Muscle of back (tissue), 13 donors: ENCODE measurements at places on chromosomes 4 and X.
A peak's percentile ranks its signal among the peaks of the same experiment; 100 is the strongest.

- DNase-seq: no peak
Measured at GRCh38 chrX:14073556-14073955, 43.9 kb upstream of the GEMIN8 start.

DNA sequence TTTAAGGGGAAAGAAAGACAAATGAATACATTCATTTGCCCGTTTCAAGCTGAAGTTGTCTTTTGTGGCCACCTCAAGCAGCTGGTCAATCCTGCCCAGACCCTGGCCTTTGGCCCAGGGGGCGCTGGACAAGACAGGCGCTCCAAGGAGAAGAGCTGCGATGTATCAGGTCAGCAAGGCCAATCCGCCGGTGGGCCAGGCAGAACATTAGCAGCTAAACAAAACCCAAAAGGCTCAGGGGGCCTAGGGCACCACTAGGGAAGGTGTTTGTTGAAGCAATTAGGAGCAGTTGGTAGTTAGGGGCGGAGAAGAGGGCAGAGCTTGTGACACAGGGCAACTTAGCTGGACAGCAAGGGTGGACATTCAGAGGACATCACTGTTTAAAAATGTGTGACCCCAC, 60.8 kb upstream of the TMEM33 start:
- no peak for DNase-seq

DNA sequence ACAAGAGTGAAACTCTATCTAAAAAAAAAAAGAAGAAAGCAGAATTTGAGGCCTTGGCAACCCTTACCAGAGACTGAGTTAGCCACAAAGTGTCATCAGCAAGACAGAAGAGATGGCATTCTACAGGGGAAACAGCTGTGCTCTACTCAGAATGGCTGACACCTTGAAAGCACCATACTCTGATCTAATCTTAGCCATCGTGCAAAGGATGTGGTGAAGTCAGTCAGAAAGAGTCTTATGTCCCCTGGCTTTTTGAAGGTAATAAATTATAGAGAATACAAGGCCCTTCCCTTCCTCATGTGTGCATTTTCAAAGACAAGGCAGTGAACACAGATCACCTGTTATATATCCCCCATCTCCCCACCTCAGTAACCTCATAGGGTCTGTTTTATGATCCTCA, 13.2 kb downstream of the CLNK start:
- DNase-seq: no peak

GRCh38 chrX:130110379-130111219, at the start of gene ELF4:
Gene ELF4 (minus strand): TSS chrX:130110497. CDS start chrX:130081330, 29,167 bp downstream.
- DNase-seq: no peak

DNA sequence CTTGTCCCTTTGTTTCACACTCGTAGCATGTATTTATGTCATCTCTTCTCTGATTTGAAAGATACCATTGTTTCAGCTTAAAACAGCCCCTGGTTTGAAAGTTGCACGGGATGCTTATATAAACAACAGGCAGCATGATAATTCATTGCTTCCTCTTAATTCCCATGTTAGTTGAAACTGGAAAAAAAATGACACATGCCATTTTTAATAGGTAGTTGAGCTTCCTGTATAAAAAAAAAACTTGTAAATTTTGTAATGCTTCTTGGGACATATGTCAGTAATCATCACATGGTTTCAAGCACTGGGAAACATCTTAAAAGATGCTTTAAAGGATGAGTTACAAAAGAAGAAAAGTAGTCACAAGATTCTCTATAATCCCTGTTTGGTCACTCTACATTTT, 243.0 kb downstream of the PALLD start:
- no peak for DNase-seq

DNA sequence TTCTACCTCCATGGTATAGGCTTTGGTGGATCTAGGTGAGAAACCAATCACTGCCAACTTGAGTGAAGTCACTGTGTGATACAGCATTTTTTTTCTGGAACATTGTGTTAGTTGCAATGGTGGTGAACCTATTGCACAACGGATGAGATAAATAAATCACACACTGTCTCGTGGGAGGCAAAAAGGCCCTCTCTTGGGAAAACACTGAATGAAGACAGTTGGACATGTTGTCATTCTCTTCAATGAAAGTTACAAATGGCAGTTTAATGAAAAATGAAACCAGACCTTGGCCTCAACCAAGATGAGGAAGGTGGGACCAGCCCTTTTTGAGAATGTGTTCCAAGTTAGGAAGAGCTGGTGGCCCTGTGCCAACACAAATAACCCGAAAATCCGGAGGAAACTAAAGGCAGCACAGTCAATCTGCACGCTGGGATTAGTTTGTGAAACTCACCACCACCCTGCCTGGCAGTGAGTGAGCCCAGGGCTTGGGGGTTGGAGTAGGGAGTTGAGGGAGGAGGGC, 5.4 kb upstream of the ADGRG2 start:
- peak; percentile 7 for DNase-seq

DNA sequence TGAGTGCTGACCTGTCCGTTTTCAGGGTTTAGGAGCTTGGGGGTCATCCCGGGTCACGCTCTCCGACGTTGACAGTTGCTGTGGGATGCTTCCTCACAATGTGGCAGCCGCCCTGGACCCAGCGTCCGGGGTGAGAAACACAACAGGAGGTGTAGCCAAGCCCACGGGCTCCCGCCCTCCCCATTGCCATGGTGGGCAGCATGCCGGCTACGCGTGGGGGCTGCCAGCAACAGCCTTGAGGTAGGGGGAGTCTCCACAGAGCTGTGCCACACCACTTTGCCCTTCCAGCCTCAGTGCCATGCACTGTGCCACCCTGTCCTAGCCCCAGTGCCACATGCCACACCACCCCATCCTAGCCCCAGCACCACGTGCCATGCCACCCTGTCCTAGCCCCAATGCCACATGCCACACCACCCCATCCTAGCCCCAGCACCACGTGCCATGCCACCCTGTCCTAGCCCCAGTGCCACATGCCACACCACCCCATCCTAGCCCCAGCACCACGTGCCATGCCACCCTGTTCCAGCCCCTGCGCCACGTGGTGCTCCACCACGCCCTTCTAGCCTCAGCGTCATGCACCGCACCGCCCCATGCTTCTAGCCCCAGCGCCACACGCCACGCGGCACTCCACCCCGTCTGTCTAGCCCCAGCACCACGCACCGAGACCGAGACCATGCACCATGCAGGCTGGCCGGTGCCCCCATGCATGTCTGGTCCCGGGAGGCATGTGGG, 8.5 kb upstream of the HGFAC start:
- no peak for DNase-seq

- DNase-seq: no peak
Measured at GRCh38 chr4:91838181-91838861, 465.4 kb upstream of the GRID2 start.

DNA sequence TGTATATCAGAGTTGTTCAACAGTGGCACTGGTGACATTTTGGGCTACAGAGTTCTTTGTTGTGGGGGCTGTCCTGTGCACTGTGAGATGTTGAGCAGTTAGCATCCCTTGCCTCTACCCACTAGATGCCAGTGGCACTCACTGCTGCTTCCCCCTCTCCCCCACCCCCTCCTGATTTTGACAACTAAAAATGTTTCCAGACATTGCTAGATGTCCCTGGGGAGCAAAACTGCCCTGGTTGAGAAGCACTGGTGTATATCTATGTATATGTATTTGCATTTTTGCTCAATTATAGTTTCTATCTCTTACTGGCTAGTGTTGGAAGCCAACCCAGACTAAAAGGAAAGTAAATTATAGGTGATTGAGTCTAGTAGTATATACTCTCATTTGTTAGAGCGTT, 2.4 kb downstream of the TMEM131L start:
- no peak for DNase-seq

DNA sequence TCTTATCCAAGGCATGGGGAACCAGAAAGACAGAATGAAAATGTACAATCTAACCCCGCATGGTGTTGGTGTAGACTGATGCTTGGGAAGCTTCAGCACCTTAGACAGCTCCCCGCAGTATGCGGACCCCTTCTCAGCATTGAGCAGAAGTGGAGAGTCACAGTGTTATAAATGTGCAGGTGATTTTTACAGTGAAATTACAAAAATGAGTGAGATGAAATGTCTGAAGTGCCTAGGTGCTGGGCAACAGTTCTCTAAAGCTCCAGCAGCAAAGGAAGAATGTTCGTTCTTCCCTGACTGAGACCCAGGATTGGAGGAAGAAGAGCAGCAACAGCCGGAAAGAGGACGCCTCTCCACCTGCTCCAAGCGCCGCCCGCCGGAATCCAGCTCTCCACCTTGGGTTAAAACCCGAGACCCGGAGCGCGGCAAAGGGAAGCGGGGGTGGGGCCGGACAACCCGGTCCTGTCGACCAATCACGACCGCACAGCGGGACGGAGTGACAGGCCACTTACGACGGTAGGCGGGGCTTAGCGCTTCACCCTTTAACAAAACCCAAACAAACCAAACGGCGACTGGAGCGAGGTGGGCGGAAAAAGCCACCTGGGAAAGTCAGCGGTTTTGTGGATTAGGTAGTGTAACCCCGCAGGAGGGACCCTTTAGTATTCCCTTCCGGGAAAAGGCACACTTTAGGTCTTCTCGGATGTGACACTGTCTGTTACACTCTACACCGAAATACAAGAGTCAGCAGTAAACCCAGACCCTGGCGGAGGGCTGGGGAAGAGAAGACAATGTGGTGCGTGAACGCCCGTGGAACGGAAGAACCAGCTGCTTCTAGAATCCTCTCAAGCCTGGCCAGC, at the start of gene GLRA3:
Gene GLRA3, minus strand, starts transcription at position 403 of the 857 bp plus-strand sequence. CDS start 436 bp downstream, outside the sequence.
- DNase-seq: peak; percentile 81

GRCh38 chrX:154308108-154308946, 12.7 kb downstream of the TKTL1 start:
- DNase-seq: peak; percentile 24

- DNase-seq: no peak
Measured at GRCh38 chrX:39886282-39886681, 211.5 kb downstream of the BCOR start.

DNA sequence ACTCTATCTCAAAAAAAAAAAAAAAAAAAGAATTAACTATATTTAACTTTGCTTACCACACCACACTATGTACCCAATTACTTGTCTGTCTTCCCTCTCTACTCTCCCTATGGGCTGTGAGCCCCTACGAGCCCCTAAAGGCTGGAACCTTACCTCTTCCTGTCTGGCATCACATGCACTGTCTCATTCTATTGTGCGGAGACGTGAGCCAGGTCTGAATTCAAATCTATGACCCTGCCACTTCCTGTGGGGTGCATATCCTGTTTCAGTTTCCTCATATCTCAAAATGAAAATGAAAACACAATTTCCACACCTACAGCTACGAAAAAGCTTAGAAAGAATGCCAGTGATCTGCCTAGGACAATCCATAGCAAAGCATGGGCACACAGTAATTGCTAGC, 42.9 kb upstream of the HS3ST1 start:
- DNase-seq: no peak
